ENCODE measurements at places on chromosomes 1 and 21. TPM values are rescaled to one million over a fixed set of nuclear protein-coding genes. Genes with fewer than 3 reads are reported as not detected.

The TOMM40L gene
- total RNA-seq: 19.6 TPM

The GUK1 gene
- total RNA-seq: 264 TPM

The IL19 gene
- not detected for total RNA-seq

The MRPL24 gene
- 44.1 TPM for total RNA-seq

The FCRL1 gene
- total RNA-seq: not detected

The DEPDC1 gene
- 16.5 TPM for total RNA-seq

All from activated naive CD4-positive, alpha-beta T cell treated with anti-CD3 and anti-CD28 coated beads, Interleukin-2, amount 10 ng/mL, durations not matched to agents 5 hours and 36 hours (primary cell).